ENCODE measurements at places on chromosomes 7 and 10.
A peak's percentile ranks its signal among the peaks of the same experiment; 100 is the strongest.

- DNase-seq: no peak
These were observed 213.7 kb downstream of the ELMO1 start for GRCh38 chr7:37234928-37235327.

- no peak for DNase-seq
These were observed 174.5 kb downstream of the SH3PXD2A start for GRCh38 chr10:103680869-103681236.

DNA sequence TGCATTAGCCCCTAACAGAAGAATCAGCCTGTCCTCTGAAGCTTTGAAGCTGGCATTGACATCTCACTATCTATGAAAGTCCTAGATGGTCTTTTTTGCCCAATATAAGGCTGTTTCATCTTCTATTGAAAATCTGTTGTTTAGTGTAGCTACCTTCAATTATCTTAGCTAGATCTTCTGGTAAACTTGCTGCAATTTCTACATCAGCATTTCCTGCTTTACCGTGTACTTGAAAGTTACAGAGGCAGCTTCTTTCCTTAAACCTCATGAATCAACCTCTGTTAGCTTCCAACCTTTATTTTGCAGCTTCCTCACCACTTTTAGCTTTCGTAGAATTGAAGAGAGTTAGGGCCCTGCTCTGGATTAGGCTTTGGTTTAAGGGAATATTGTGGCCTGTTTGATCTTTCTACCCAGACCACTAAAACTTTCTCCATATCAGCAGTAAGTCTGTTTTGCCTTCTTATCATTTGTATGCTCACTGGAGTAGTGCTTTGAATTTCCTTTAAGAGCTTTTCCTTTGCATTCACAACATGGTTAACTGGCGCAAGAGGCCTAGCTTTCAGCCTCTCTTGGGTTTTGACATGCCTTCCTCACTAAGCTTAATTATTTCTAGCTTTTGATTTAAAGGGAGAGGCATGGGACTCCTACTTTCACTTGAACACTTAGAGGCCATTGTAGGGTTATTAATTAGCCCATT, 32.5 kb downstream of the ARID5B start:
- DNase-seq: no peak

- no peak for DNase-seq
These were observed 917.9 kb downstream of the GRID1 start for GRCh38 chr10:85448716-85449115.

DNA sequence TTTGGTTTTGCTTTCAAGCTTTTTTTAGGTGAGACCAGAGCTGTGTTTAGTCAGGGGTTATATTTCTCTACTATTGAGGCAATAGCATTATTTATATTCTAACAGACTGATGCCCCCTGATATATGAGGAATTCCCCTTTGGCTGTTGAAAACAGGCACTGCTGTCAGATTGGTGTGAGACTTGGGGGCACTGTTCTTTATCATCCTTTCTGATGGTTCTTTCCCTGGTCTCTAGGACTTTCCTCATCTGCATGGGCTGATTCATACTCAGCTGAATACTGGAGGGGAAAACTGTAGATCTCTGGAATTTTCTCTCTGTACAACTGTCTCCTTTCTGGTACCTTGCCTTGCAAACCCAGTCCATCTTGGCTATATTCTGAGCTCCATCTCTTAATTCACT, 10.0 kb upstream of the ICA1 start:
- DNase-seq: no peak

GRCh38 chr7:112770051-112770450, 20.1 kb downstream of the TMEM168 start:
- DNase-seq: no peak

GRCh38 chr7:142111499-142111898, at the start of gene MGAM2:
TSS of gene MGAM2 (plus strand) at chr7:142111718. CDS start at chr7:142116874, 5,156 bp downstream.
- DNase-seq: no peak

DNA sequence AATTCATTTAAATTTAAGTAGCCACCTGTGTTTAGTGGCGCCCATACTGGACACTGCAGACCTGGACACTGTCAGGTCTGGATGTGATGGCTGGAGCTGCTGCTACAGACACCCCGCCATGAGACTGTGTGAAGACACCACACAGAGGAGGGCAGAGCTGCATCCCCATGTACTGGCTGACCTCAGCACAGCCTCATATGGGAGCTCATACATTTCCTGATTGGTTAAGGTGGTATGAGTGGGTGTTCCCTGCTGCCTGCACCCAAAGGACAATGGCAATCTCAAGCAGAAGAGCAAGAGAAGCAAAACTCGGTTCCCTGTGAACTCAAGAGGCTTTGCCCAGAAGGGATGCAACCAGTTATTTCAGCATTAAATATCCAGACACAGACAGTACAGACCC, 60.0 kb downstream of the DLG5 start:
- no peak for DNase-seq

GRCh38 chr7:155298288-155298833, 683 bp downstream of the INSIG1 start:
- no peak for DNase-seq

GRCh38 chr10:129860396-129860795, 103.7 kb downstream of the EBF3 start:
- DNase-seq: no peak

GRCh38 chr7:73395538-73396503, 37.8 kb upstream of the FZD9 start:
- DNase-seq: no peak

DNA sequence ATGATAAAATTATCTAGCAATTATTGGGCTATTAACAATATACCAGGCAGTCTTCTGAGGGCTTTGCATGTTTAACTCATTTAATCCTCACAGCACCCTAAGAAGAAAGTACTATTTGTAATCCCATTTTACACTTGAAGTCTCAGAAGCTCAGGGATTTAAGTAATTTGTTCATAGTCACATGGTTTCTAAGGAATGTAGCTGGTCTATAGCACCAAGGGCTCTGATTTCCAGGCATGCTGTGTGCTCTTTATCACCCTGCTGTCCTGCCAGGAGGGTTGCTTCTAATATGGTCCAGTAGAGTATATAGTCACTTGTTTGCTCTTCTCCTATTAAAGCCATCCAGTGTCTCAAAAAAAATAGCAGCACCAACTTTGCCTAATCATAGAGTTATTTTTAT, 417.2 kb downstream of the PLXDC2 start:
- no peak for DNase-seq

DNA sequence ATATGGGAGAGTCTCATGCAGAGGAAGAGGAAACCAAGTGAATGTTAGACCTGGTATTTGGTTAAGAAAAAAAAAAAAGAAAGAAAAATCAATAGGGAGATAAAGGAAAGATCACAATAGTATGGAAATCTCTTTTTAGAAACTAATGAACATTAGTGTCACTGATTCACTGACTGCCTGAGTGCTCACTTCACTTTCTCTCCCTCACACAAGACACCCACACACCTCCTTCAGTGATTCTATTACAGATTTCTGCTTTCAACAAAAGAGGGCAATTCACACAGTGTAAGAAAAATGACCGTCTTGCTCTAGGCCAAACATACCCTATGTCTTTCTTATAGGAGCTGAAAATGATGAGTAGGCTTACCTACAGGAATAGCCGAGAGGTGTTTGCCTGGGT, 6.0 kb downstream of the GPR158 start:
- DNase-seq: no peak

DNA sequence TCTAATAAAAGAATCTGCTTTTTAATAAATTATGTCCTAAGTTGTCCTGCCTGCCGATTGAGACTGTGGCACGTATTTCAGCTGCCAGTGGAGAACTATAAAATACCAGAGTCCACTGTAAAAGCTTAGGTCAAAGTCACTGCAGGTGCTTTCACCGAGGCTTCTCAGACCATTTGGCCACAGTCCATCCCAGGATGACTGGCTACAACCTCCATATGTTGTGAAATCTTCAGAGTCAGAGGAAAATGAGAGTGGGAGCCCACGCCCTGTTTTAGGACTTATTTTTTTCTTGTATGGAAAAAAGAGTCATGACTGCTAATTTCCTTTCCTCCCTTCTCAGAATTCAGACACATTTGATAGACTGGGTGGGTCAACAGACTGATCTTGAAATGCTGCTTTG, 182.9 kb downstream of the ANK3 start:
- no peak for DNase-seq

DNA sequence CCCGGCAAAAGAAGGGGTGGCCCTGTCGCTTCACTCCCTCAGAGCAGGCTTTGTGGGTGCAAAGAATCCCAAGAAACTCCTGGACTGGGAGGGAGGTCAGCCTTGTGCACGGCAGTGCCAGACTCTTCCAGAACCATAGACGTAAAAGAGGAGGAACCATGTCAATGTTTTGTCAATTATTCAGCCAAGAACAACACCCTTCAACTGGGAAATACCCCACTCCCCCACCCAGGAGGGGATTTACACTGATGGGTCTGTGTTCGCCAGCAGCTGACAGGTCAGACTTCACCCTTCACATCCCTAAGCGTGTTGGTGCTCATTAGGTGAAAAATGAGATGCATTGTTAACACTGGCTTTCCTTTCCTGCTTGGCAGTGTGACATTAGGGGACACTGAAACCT, 116.8 kb upstream of the BMPER start:
- DNase-seq: no peak

- DNase-seq: peak; percentile 3
These were observed 190.4 kb downstream of the DGKI start for GRCh38 chr7:137656227-137656849.

GRCh38 chr10:133459454-133460207, 5.9 kb downstream of the SCART1 start:
- no peak for DNase-seq

GRCh38 chr7:82258181-82258580, 185.4 kb downstream of the CACNA2D1 start:
- no peak for DNase-seq

- no peak for DNase-seq
These were observed 558.1 kb downstream of the PTPRN2 start for GRCh38 chr7:158029509-158029908.

- no peak for DNase-seq
These were observed 28.3 kb downstream of the PAX2 start for GRCh38 chr10:100773646-100774045.

DNA sequence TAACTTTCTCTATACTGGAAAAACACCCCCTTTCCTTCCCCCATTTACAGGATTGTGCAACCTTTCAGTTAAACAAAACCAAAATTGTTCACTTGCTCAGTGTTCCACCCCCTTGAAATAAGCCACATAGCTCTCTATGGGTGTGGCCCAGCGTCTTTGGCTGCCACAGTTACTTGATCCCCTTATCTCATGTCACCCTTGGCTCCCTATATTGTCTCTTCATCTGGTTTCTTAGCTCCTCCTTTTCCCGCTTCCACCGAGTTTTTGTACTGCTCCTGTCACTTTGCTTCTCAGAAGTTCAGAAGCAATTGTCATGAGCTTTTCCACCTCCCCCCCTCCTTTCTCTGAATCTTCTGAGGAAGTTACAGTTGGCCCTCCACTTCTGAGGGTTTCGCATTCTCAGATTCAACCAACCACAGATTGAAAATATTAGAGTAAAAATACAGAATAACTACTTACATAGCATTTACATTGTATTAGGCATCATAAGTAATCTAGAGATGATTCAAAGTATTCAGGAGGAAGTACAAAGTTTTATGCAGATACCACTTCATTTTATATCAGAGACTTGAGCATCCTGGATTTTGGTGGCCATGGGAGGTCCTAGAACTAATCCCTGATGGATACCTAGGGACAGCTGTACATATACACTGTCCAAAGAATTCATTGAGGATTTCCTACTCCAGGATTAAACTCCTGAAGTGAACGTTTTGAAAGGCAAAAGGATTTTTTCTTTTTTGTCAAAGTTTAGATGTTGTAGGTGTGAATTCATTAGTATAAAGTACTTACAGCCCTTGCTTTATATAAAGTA, 60.4 kb downstream of the ADD3 start:
- no peak for DNase-seq

DNA sequence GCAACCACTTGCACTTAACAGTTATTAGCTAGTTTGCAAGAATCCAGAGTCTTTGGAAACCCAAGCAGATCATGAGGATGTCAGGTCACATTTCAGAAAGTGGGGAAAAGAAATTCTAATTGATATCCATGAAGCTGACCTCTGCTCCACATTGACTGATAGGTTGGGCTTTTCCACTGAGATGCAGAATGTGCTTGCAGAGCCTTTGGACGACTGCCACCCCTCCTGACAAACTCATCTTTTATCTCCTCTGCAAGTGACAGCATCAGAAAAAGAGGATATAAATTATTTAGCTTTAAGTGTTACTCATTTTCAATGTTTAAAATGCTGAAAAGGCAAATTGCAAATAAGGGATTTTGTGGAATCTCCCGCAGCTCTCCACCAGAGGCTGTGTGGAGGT, 75.3 kb downstream of the C10orf90 start:
- no peak for DNase-seq

- DNase-seq: no peak
These were observed 26.2 kb downstream of the ANTXRL start for GRCh38 chr10:46312953-46313352.

GRCh38 chr10:6170638-6171037, 32.1 kb upstream of the PFKFB3 start:
- DNase-seq: no peak

All from activated naive CD4-positive, alpha-beta T cell (primary cell).